Ecto neural progenitor cell (in vitro differentiated cells): ENCODE measurements at places on chromosomes 1 and 21.

GRCh38 chr1:23168079-23168444 lies 594 bp downstream of the LUZP1 start:
- no peak for DNase-seq

DNA sequence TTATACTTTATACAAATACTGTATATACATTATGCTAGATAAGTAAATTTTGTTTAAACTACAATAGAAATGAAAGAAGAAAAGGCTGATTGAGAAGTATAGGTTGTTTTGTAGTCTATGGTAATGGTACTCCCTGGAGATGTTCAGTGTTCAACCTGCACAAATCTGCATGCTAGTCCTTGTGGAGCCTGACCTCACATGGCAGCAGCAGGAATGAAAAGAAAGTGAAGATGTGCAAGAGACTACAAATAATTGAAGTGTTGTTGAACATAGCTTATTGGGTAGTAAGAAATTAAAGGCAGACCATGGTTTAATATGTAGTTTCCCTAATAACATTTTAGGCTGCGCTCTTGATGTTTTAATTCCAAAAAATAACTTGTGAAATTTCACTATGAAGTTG lies 201.2 kb downstream of the TGFB2 start:
- DNase-seq, result no peak

GRCh38 chr1:10941891-10942541 lies 70.4 kb upstream of the TARDBP start:
- DNase-seq, result peak; percentile 87

DNA sequence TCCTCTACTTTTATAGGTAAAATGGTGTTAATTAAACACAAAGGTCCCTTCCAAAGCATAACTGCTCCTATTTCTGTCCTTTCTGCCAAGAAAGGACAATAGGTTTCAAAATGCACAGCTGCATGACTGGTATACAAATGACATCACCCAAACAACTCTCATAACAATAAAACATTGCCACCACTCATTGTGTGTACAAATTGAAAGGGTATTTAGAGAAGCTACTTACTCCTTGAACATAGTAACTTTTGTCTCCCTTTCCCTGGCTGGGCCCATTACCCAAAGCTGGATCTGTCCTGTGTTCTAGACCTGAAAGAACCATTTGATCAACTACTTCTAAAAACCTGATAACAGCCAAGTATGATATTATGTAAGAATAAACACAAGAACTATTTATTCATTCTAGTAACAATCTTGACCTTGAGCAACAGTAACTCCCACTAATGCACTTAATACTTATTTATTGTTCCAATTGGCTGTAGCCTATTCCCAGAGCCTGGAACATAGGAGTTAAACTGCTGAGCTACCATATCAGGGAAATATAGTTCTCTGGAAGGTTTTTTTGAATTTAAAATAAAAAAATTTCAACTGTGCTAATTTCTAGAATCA lies 38.2 kb downstream of the TTLL7 start:
- DNase-seq, result no peak

DNA sequence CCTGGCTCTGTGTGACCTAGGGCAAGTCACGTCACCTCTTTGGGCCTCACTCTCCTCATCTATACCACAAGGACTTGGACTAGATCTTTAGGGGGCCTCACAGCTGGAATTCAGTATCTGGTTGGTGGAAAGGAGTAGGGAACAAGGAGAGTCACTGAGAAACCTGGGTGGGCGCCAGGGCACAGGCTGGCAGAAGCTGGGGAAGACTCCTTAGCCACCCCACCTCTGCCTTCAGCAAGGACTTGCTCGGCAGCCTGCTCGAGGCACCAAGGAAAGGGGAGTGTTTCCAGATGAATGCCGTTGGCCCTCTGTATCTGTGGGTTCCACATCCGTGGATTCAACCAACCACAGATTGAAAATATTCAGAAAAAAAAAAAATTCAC lies 1.2 kb upstream of the OPTC start:
- no peak for DNase-seq

GRCh38 chr1:188022661-188023060 lies 1193.9 kb downstream of the PLA2G4A start:
- DNase-seq, result no peak

GRCh38 chr21:36211660-36212512 lies 55.3 kb downstream of the DOP1B start:
- DNase-seq, result no peak

- peak; percentile 69 for DNase-seq
These were observed 21.4 kb downstream of the SEC16B start for GRCh38 chr1:177948336-177948972.

DNA sequence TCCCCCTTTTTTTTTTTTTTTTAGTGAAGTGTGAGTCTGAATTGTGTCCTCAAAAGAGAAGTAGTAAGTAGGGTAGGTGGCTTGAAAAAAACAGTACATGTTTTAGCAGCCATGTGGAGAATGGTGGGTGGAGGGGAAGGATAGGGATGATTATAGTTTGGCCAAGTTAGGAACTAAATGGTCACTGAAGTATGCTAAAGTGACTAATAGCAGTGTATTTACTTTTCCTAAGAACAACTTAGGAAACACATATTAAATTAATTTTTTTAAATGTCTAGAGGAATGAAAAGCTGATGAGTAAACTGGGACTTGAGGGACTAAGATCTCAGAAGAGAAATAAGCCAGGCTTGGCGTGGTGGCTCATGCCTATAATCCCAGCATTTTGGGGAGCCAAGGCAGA lies 55.5 kb downstream of the PLA2G4A start:
- DNase-seq, result no peak

GRCh38 chr1:6727535-6727934 lies 25.9 kb upstream of the DNAJC11 start:
- DNase-seq, result peak; percentile 72

DNA sequence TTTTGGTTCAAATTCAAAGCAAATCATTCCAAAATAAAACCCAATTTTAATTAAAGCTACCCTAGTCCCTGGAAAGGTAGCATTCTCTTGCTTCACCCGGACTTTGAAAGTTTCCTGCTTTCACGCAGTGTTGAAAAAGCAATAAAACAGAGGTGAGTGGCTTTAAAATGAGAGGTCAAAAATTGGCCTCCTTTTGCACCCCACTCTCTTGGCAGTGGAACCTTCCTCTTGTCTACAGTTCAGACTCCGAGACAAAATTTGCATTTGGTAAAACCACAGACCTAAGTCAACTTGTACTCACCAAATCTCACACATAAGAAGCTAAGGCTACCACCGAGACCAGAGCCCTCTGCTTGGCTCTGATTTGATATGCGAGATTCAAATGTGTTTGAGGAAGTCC lies 252.7 kb downstream of the TTLL7 start:
- no peak for DNase-seq

DNA sequence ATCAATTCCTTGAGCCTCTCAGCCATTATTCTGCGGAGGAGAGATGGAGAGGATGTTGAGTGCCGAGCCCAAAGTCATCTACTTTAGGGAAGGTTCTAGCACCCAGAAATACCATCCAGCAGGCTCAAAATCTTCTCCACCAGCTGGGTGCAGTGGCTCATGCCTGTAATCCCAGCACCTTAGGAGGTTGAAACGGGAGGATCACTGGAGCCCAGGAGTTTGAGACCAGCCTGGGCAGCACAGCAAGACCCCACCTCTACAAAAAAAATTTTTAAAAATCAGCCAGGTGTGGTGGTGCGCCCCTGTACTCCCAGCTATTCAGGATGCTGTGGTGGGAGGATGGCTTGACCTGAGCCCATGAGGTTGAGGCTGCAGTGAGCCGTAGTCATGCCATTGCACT lies 39.5 kb upstream of the CAPZB start:
- DNase-seq, result no peak

DNA sequence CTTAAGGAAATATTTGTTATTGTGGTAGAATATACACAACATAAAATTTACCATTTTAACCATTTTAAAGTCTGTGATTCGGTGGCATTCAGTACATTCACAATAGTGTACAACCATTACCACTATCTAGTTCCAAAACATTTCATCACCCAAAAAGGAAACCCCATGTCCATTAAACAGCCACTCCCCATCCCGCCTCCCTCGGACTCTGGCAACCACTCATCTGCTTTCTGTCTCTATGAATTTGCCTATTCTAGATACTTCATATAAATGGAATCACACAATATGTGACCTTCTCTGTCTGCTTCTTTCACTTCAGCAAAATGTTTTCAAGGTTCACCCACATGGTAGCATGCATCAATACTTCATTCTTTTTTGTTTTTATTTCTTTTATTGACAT lies 51.3 kb downstream of the PTP4A2 start:
- DNase-seq, result no peak

- no peak for DNase-seq
These were observed 104.4 kb upstream of the UBE2U start for GRCh38 chr1:64098846-64099582.

GRCh38 chr1:112057736-112058135 lies 68.3 kb upstream of the KCND3 start:
- DNase-seq, result no peak

GRCh38 chr1:42957229-42957879 lies 1.3 kb downstream of the SLC2A1 start:
- no peak for DNase-seq

DNA sequence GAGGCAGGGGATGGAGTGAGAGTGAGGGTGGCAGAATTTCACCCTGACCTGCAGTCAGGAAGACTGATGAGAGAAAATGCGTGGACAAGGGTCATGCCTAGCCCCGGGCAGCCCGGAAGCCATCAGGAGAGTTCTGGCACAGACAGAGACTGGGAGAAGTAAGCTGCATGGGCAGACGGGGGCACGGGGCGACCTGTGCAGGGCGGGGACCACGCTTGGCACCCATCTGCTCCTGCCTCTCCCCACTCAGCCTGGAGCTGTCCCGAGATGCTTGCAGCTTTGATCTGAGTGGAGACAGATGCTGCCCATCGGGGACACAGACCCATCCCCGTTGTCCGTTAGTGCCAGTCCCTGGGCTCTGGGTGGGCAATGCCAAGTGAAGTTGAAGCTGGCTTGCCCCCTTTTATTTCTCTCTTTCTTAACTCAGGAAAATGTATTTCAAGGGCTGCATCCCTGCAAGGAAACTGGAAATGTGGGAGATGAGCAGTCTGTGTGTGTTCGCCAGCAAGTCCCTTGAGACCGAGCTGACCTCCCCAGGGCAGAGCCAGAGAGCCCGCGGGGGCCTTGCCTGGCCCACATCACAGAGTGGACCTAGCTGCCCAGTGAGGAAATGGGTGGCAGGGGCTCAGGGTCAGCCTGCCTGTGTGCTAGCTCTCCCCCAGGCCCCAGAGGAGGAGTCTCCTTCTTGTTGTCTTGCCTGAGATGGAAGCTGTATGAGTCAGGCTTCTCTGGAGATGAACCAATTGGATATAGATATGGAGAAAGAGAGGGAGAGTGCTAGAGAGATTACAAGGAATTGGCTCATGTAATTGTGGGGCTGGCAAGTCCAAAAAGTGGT lies 121.3 kb upstream of the C1orf174 start:
- peak; percentile 36 for DNase-seq

DNA sequence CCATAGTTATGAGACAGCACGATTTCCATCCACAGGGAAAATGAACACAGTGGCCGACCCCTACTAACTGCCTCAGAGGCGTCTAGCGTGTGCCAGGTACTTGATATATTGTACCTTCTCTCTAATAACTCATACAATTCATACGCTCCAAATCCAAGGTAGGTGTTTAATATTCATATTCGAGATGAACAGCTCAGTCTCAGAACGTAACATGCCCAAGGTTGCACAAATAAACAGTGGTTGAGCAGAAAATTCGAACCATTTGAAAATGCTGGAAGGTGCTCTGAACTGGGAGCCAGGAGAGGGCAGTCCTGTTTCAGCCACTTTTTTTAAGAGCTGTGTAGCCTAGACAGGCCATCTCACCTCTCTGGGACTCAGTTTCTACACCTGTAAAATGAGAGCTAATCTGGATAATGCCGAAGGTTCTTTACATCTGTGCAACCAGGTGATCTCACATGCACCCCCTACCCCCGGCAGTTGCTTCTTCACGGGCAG lies 7.9 kb downstream of the SLC45A3 start:
- peak; percentile 38 for DNase-seq

GRCh38 chr1:30044656-30045144 lies 678.7 kb downstream of the MATN1 start:
- DNase-seq, result no peak

- DNase-seq, result no peak
These were observed 3.1 kb upstream of the BCL10 start for GRCh38 chr1:85279458-85280080.

DNA sequence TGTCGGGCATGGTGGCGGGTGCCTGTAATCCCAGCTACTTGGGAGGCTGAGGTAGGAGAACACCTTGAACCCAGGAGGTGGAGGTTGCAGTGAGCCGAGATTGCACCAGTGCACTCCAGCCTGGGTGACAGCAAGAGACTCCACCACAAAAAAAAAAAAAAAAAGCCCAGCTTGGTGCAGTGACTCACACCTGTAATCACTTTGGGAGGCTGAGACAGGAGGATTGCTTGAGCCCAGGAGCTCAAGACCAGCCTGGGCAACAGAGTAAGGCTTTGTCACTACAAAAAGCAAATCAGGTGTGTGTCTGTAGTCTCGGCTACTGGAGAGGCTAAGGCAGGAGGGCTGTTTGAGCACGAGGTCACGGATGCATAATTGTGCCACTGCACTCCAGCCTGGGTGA lies 5.0 kb upstream of the H6PD start:
- DNase-seq, result no peak

- DNase-seq, result no peak
These were observed 22.4 kb downstream of the CNIH4 start for GRCh38 chr1:224378855-224379631.

- DNase-seq, result peak; percentile 87
These were observed 334.4 kb downstream of the SRGAP2C start for GRCh38 chr1:121519042-121519755.

GRCh38 chr1:20426923-20427322 lies 59.1 kb downstream of the CAMK2N1 start:
- DNase-seq, result no peak

DNA sequence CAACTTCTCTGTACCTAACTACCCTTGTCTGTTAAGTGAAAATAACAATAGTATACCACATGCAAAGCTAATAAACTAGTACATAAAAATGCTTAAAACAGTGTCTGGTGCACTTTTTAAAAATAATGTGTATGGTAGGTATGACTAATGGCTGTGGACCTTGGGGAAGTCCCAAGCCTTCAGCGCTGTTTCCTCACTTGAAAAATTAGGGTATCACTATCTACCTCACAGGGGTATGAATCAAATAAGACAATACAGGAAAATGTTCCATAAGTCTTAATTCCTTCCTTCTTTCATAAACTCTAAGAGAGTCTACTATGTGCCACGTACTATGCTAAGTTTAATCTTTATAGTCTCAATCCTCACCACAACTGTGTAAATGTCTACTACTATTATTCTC lies 32.0 kb downstream of the EGLN1 start:
- DNase-seq, result no peak

GRCh38 chr1:116334015-116334547 lies 39.0 kb upstream of the ATP1A1 start:
- DNase-seq, result no peak
